ENCODE measurements at places on chromosomes 7 and 10.

DNA sequence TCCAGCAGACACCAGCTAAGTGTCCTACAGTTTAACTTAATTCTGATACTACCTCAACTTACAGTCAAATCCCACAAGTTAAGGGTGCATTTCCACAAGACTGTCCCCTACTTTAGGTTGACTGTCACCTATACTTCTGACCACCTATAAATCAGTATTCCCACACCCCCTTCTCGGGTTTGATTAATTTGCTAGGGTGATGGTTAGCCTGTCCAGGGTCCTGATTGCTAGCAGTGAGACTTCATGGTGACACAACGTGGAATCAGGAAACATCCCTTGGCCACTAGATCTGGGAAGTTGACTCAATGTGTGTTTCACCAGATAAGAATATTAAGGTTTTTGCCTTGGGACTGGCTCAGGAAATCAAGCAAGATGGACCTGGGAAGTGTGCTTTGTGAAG is 88.4 kb downstream of the OR13A1 start:
- DNase-seq, result no peak

DNA sequence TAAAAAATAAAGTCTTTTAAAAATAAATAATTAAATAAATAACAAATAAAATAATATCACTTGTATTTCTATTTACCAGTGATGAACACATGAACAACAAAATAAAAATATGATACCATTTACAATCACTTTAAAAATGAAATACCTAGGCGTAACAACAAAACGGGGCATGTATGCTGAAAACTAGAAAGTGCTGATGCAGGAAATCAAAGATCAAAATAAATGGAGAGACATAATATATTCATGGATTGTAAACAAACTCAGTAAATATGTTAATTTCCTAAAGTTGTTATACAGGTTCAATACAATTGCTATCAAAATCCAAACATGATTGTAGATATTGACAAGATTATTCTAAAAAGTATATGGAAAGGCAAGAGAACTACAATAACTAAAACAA is 19.2 kb upstream of the SFTPA2 start:
- no peak for DNase-seq

DNA sequence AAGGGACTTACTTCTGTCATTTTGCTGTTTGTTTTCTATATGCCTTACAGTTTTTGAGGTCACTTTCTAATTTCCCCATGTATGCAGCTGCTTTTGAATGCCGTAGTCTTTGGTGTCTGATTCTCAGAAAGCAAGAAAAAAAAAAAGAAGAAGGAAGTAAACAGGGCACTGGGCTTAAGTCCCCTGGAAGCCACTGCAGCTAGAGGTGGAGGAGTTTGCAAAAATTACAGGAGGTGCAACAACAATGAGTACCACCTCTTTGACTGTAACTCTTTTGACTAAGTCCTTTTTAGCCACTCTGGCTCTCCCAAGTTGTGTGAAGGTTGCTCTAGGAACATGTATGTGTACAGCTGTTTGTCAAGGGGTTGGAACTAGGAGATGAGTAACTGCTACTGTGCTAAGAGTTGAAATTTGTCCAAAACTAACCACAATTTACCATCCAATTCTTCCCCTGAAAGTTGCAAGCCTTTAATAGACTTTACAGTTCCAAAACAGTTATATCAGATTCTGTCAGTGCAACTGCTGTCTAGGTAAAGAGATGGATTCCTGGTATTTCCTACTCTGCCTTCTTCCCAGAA is 588.0 kb upstream of the LRRN3 start:
- no peak for DNase-seq

- no peak for DNase-seq
Measured at GRCh38 chr10:18649364-18649959, 1.9 kb downstream of the NSUN6 start.

DNA sequence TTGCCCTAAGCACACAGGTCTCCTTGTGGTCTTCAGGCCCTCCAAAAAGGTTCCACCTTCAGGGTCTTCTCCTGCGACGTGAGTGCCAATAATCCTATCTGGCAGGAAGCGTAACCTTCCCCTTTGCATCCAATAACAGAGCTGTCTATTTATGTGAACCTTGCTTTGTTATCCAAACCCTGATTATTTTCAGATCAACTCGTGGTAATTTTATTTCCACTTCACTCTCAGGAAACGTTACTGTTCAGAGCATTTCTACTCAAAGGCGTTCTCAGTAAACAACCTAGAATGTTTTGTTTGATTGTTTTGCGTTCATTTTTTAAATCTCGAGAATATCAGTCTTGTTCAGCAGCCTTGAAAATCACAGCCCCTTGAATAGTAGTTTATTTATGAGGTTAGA is 232.3 kb upstream of the KLF6 start:
- no peak for DNase-seq

DNA sequence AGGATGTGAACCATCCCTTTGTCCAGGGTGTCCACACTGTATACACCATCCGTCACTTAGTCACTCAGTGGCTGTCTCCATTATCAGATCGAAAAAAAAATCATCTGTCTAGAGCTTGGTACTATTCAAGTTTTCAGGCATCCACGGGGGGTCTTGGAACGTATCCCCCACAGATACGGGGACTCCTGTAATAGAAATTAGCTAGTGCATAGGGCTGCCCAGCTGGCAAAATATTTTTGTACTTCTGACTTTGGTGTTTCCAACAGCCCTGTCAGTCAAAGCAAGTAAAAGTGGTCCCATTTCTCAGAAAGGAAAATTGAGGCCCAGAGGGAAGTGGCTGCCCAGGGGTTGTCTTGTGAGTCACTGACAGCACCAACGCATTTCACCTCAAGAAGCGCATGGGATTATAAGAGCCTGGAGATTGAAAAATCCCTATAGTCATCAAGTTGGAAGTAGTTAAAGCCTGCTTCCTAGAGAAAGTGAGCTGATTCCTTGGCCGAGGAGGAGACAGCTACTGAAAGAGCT is 52.1 kb upstream of the SLC29A3 start:
- DNase-seq, result no peak

GRCh38 chr7:132866144-132866531 is 215.8 kb downstream of the CHCHD3 start:
- DNase-seq, result no peak

GRCh38 chr10:28139138-28139537 is 140.3 kb upstream of the ODAD2 start:
- no peak for DNase-seq

DNA sequence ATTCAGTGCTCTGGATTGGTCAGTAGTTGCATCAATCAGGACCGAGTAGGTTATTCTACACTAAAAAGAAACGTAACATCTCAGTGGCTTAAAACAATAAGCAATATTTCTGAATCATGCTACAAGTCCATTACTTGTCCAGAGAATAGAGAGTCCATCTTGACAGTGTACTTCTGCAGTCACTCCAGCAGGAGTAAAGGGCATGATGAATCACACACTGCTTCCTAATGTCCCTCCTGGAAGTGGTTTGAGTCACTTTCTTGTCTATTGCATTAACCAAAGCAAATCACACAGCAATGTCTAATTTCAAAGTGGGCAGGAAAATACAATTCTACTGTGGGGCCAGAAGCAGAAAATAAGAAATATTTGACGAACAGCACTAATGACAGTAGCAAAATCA is 124.8 kb downstream of the TSPAN12 start:
- DNase-seq, result no peak

DNA sequence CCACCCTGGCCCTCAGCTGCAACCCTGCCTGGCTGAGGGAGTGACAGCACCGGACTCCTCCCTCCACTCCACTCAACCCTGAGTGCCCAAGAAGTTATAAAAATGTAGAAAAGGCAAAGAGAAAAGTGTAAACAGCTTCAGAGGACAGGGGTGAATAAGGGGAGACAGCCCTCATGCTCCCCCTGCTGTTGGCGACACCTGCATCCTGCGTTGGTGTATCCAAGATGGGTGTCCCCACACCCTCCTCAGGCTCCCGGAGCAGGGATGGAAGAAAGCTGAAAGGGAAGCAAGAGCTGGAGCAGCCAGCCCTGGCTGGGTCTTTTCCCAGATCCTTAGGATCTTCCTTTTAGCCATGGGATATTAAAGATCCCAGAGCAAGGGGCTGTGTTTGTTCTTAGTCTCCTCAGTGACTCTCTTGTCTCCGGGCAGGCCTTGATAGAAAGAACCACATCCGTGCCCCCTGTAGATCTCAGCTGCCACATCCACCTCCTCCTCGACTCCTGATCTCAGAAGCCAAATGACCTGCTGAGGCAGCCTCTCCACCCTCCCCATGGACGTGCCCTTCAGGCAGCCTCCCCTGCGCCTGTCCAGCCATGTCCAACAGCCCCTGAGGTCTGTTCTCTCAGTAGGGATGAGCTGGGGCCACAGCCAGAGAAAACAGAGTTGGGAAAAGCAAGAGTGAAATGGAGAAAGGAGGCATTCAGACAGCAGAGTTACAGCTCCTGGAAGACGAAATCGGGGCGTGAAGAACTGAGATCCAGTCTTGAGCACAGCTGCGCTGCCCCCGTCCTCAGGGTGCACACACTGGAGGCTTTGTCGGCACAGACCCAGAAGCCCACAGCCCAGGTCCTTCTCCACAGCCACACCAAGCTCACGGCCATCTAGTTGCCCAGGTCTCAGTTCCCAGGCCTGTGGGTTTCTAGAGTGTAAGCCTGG is 6.8 kb downstream of the FAM131B start:
- no peak for DNase-seq

DNA sequence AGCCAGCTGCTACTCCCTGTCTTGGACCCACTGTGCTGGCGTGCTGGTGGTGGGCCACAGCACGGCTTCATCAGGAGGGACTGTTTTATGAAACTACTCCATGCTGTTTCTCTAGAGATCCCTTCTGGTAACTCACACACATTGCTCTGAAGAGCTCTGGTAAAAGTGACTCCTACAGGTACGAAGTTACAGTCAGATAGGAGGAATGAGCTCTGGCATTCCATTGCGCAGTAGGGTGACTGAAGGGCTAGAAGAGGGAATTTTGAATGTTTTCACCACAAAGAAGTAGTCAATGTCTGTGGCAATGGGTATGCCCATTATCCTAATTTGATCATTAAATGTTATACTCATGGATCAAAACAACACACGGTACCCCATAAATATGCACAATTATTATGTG is 609 bp downstream of the MAT1A start:
- DNase-seq, result no peak

- no peak for DNase-seq
Measured at GRCh38 chr7:99713995-99714570, 20.9 kb downstream of the CYP3A7 start.

- DNase-seq, result no peak
Measured at GRCh38 chr10:60182691-60183090, 207.0 kb downstream of the ANK3 start.

DNA sequence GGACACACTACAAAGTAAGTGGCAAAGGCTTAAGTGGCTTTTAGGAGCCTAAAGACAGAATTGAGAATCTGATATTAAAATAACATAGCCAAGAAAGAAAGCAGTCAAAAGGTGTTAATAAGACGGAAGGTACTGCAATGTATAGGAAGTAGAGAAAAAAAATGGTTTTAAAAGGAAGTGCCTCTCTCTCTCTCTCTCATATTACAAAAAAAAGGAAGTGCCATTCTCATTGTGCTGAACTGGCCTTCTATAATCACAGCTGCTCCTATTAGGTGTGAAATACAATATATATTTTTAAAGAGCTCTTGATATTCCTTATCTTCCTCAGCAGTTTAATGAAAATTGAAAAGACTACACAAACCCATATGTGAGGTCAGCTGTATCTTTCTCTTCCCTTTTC is 199.4 kb upstream of the NPVF start:
- DNase-seq, result no peak

Measured in GOT3 (cell line).